AG09309 (cell line): ENCODE measurements at places on chromosomes 11 and 22.

DNA sequence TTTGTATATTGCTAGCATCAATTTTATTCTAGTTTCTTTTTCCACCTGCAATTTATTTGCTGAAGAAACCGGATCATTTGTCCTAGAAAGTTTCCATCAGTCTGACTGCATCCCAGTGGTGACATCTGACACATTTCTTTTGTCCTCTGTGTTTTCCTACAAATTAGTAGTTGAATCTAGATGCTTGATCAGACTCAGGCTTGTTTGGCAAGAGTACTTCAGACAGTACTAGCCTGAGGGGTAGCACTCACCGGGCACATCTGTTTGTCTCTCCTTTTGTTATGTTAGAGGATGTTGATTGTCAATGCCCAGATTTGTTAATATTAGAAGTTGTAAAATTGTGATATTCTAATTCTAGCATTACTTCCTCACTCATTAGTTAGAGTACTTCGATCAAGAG, 204.8 kb downstream of the SWAP70 start:
- no peak for DNase-seq

DNA sequence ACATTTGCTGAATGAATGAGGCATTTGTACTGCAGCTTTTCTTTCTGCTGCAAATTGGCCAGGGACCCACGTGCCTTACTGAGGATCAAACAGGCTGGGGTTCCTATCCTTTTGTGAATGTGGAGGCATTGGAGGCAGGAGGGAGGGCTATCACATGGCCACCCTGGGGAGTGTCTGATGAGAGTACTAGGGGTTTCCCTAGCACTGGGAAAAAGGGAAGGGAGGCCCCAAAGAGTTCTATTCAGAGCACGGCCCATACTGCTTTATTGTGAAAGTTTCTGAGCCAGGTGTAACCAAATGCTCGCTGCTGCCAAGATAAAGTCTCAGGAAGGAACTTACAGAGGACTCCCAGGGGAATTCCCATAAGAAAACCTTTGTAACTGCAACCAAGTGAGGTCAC, 78.4 kb upstream of the ANO1 start:
- no peak for DNase-seq

- DNase-seq: no peak
These were observed 49.5 kb downstream of the LMO2 start for GRCh38 chr11:33842236-33842915.

DNA sequence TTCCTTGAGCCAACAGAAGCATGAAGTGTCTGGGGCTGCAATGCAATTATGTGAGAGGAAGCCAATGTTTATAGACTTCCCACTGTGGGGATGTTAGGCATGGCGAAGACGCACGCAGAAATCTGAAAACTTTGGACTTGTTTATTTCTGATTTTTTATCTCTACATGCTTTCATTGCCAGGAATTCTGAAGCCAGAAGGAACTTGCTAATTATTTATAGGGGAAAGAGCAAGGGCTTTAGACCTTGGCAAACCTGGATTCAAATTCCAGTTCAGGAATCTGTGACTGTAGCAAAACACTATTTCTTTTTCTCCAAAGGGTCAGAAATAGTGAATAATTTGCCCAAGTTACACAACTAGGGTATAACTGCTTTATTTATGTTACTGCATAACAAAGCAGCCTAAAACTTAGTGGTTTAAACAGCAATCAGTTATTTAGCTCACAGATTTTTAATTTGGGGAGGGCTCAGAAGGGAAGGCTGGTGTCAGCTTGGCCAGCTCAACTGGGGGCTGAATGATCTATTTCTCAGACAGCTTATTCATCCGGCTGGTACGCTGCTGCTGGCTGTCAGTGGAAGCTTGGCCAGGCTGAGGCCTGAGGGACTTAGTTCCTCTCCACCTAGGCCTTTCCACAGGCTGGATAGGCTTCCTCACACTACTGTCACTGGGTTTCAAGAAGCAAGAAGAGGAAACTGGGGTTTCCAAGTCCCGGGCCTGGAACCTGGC, 1.9 kb upstream of the OR6Q1 start:
- peak; percentile 38 for DNase-seq

- no peak for DNase-seq
These were observed 37.3 kb upstream of the SLC22A12 start for GRCh38 chr11:64553554-64554201.

GRCh38 chr11:65206901-65207300, 25.2 kb downstream of the CAPN1 start:
- no peak for DNase-seq

DNA sequence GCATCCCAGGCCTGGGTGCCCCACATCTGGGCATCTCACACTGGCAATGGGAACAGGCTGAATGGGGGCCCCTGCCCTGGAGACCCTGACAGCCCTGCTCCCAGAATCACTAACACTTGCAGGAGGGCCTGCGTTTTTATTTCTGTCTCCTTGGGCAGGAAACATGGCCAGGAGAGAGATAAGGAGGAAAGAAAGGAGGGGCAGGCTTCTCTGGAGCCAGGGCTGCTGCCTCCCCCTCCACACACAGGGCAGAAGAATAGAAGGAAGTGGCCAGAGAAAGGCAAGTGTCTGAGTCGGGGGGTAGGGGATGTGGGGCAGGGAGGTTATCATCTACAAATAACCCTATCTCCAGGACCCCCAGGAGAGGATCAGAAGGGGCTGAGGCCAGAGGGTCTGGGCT, 25.5 kb upstream of the TSPAN18 start:
- DNase-seq: no peak

- DNase-seq: no peak
These were observed 8.9 kb upstream of the SEPTIN5 start for GRCh38 chr22:19705181-19705934.

DNA sequence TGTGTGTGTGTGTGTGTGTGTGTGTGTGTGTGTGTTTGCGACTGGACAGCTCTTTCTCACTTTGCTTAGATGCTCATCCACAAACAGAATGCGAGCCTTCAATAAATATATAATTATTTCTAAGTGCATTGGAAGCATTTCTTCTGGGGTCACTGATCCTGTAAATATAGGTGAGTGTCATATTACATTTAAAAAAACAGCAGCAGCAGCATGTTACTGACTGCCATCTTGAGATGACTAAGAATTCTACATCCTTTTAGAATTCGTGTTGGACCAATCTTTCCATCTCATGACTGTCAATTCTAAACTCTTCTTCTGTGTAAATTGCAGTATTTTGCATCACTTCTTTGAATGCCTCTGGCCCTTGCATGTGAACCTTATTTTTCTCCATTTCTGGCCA, 238.0 kb upstream of the DDI1 start:
- DNase-seq: no peak

DNA sequence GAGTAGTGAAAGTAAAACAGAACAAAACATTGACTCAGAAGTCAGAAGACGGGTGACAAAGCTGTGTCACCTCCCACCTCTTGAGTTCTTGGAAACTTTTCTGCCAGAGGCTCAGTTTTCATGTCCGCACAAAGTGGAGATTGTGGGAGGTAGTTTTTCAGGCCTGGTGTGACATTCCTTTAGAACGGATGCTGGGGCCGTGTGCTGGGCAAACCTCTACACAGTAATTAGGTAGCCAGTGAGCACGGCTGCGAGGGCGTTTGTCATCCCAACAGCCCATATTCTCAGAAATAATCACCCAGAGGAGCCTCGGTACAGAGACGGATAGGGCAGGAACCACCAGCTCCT, 1054.4 kb downstream of the TBC1D22A start:
- no peak for DNase-seq

DNA sequence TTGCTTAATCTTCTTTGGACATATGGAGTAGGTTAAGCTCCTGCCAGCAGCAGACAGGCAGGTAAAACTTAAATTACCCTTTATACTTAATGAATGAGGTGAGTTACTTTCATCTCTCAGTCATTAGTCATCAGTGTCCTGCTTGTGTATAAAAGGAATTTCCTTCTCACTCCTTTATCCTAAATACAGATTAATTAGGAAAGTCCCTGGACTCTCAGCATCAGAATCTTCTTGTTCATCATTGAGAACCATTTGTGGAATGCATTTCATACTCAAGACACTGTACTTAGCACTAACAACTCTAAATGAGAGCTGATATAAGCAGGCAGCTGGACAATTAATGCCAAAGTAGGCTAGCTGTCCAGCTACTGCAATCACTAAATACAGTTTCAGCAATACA, 630.4 kb downstream of the METTL15 start:
- no peak for DNase-seq

DNA sequence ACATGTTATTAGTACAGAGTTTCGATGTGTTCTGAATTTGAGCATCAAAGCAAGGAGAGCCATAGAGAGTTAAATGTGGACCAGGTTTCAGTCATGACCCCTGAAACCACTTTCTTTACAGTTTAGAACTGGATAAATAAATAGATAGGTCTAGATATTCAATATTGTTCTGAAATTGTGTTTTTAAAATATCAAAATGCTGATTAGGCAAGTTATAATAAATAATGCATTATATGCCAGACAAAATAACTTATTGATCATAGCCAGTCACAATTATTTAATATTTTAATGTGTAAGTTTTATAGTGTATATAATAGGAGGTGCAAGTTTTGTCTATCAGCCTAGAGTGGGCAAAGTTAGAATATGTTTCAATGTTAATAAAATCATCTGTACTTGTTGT, 569.5 kb downstream of the METTL15 start:
- no peak for DNase-seq

GRCh38 chr11:36427079-36427478, 83.0 kb downstream of the TRAF6 start:
- DNase-seq: no peak

- no peak for DNase-seq
These were observed 5.3 kb downstream of the MALAT1 start for GRCh38 chr11:65503949-65504673.

- no peak for DNase-seq
These were observed 48.4 kb upstream of the MUC15 start for GRCh38 chr11:26620282-26621045.

DNA sequence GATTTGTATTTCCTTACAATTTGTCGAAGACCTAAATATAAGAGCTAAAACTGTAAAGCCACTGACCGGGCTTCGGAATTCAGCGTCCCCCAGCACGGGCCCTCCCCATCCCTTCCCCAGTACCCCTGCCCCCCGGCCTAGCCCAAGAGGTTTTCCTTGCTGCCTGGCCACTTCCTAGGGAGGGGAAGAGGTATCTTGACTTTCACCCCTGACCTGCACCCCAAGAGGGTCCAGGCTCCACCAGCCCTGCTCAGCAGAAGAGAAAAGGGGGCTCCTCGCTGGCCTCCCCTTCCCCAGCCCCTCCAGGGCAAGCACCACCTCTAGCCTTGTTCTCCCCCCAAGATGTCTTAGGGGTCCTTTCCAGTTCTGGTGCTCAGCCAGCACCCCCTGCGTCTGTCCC, 26.1 kb upstream of the CARS1 start:
- DNase-seq: no peak

DNA sequence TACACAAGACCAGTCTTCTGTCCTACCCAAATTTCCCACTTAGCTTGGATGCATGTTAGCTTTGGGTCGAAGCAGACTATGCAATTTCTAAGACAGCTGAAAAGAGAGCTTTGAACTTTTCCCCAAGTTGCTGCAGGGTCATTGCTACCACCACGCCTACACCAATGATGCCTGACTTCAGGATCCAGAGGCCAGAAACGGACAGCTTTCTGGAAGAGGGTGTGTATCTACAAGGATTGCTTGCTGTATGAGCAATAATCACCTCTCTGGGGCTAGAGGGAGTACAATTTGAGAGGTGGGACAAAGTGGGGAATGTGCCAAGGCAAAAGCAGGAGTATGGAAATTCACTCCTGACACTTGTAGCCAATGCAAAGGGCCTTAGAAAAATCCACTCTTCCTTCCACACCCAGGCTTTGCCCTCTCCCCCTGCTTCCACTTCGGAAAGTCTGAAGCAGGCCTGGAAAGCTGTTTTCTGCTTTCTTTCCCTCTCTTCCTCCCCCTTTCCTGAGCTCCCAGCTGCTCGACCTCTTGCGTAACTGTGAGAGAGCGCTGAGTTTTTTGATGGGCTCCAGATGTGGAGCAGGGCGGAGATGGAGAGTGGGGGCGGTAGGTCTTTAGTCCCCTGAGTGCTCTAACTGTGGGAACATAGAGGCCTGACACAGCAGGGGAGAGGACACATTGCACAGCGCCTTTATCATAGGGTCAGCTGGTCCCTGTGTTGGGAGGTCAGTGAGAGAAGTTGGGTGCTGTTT, 2.1 kb upstream of the PHLDB1 start:
- peak; percentile 84 for DNase-seq

DNA sequence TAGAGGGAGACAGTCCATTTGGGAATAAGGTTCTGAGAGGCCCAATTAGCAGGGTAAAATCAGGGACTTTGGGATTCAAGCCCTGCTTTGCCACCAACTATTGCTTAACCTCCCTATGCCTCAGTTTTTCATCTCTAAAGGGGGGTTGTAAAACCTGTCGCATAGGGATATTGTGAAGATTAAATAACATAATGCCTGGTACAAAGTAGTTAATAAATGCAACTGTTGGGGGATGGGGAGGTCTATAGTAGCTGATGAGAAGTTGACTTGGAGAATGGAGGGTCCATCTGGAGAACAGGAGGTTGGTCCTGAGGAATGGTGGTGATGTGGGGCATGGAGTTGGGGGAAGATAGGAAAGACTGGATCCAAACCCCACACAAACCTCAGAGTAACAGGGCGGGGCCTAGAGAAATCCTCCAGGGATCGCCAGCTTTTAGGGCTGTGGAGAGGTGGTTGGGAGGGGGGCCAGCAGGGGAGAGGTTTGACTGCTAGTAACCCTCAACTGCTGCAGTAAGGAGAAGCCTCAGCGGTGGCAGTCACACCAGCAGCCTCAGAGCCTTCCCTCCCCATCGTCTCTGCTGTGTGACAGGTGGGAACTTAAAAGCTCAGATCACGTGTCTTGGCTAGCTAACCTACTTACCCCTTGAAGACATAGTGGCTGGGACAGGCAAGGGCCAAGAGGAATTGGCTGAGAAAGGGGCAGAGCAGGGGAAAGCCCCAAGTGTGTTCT, 1.1 kb upstream of the ABCG4 start:
- no peak for DNase-seq

DNA sequence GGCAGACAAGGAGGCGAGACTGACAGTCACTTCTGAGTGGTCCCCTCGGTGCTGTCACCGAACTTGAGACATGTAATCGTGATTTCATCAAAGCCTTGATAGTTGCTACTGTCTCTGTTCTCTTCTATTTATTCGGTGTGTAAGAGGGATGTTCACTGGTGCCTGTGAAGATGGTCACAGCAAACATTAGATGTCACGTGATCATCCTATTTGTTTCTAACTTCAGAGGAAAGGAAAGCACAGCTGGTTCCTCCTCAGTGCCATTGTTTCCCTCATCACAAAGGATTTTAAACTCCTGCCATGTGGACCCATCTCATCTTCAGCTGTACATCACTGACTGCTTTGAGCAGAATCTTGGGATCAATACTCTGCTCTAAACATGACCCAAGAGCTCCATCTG, 73.1 kb upstream of the CLMP start:
- DNase-seq: no peak

- no peak for DNase-seq
These were observed 18.2 kb downstream of the KCNJ4 start for GRCh38 chr22:38436629-38437395.

- DNase-seq: peak; percentile 85
These were observed 517.9 kb downstream of the NTM start for GRCh38 chr11:131888230-131888855.
